ENCODE measurements at places on chromosomes 12 and 14.

- DNase-seq: no peak
Measured at GRCh38 chr14:89359477-89360222, 57.4 kb downstream of the FOXN3 start.

- no peak for DNase-seq
Measured at GRCh38 chr12:97047361-97047760, 140.3 kb downstream of the NEDD1 start.

- DNase-seq: peak; percentile 67
Measured at GRCh38 chr14:36020120-36021029, 156.1 kb downstream of the PTCSC3 start.

GRCh38 chr14:49250517-49250916, 335.7 kb downstream of the RPS29 start:
- no peak for DNase-seq

DNA sequence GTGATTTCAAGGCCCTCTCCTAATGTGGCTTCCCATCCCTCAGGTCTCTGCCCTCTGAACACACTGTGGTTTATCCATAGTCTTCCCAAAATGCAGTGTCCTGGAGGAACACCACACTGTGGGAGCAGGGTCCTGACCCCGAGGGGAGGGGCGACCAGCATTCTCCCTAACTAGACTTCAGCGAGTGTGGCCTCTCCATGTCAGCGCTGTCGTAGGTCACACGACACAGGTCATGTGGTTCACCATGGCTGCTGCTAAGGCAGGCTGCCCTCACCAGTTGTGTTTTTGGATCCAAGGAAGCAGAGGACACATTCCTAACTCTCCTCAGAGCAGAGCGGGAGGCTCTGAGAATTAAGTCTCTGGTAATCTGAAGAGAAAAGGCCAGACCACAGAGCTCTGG, 50.5 kb downstream of the SSH1 start:
- DNase-seq: no peak

- DNase-seq: no peak
Measured at GRCh38 chr12:12903642-12904609, 12.6 kb downstream of the GPRC5A start.

- DNase-seq: peak; percentile 56
Measured at GRCh38 chr12:121697093-121697698, 15.4 kb upstream of the TMEM120B start.

DNA sequence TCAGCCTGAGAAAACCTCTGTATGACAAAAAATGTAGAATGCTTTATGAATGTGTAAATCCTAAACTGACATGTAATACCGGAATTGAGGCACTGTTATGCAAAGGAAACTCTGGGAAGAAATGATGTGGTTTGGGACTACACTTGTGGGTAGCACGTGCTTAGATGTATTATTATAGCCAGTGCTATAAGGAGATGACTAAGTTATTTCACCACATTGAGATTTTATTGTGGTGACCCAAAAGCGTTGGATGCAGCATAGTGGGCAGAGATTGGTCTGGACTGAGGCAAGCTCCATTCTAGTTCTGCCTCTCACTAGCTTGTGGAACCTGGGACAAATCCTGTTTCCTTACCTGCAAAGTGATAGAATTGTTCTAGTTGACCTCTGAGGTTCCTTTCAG, 172.2 kb downstream of the SNAPC1 start:
- no peak for DNase-seq

- DNase-seq: no peak
Measured at GRCh38 chr12:93434256-93434865, 7.4 kb downstream of the UBE2N start.

GRCh38 chr14:59483363-59483762, 845 bp downstream of the L3HYPDH start:
- peak; percentile 57 for DNase-seq

DNA sequence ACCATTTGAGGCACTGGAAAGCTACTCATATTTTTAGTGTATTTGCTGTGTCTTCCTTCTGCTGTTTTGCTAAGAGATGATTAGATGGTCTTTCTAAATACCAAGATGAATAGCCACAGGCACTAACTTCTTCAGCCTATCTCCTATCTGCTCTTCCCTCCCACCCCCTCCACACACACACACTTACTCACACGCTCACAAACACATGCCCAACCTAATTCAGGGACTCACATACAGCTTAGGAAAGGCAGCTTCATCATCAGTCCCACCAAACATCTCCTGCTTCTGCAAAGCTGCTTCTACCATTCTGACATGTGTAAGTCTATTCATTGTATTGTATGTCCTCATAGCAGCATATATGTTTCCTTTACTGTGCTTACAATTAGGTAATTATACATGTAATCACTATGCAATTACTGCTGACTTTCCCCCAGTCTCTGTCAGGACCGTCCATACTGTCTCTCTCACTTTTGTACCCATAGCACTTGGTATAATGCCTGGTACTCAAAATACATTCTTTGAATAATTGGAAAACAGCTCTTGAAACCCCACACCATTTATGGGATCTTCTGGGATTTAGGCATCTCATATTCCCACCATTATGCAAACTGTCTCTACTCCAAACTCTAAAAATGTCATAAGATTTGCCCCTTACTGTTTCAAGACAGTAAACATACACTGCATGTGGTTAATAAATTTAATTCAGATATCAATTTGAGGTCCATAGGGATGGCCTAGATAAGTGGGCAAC, 83.3 kb upstream of the HIF1A start:
- DNase-seq: no peak

GRCh38 chr14:92673601-92674150, 74.8 kb downstream of the LGMN start:
- no peak for DNase-seq

DNA sequence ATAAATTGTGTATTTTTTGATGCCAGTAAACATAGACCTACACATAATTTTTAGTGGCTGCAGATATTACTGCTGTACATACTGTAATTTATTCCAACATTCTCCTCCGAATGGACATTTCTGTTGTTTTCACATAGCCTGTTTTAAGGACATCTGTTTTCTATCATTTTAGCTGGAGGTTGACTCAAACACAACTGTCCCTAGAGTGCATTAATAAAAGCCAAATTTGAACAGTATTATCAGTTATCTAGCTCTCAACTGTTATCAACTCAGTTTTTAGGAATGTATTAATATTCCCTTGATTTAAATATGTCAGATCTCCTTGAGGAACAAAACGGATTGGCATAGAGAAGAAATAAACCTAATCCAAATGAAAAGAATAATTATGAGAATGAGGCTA, 17.2 kb upstream of the PIWIL1 start:
- no peak for DNase-seq

GRCh38 chr14:106280876-106281275, 754.5 kb downstream of the TMEM121 start:
- no peak for DNase-seq

DNA sequence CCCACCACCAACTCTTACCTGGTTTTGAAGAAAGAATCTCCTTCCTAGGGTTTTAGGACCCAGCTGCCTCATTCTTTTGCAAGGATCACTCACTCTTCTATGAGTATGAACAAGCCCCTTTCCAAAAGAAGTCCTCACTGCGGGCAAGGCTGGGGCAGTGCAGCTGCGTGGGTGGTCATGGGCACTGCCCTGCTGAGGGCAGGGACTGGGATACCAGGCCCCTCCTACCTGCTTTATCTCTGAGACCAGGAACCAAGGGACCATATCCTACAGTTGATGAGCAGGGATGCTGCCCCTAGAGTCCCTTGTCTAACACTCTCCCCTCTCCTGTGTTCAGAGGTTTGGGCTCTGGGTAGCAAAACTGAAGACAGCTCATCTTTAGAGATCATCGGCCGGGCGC, 20.5 kb downstream of the HPD start:
- no peak for DNase-seq

GRCh38 chr12:109157986-109158385, 41.6 kb downstream of the ACACB start:
- no peak for DNase-seq

DNA sequence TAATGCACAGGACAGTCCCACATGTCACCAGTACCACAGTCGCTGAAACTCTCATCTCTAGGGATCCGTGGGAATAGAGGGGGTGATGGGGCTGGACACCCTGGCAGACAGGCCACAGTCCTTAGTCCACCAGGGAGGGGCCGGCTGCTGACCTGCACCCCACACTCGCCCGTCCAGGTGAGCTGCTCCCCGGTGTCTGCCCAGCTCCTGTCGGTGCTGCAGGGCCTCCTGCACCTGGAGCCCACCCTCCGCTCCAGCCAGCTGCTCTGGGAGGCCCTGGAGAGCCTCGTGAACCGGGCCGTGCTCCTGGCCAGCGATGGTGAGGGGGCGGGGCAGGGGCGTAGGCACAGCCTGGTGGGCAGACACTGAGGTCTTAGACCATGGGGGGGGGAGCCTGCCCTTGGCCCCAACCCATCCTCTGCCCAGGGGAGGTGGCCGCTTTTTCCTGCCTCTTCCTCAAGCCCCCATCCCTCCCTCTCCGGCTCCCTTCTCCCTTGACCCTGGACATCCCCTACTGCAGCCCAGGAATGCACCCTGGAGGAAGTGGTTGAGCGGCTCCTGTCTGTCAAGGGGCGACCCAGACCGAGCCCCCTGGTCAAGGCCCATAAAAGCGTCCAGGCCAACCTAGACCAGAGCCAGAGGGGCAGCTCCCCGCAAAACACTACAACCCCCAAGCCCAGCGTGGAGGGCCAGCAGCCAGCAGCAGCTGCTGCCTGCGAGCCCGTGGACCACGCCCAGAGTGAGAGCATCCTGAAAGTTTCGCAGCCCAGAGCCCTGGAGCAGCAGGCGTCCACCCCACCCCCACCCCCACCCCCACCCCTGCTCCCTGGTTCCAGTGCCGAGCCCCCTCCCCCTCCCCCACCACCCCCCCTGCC, 17.1 kb upstream of the ADSS1 start:
- no peak for DNase-seq

DNA sequence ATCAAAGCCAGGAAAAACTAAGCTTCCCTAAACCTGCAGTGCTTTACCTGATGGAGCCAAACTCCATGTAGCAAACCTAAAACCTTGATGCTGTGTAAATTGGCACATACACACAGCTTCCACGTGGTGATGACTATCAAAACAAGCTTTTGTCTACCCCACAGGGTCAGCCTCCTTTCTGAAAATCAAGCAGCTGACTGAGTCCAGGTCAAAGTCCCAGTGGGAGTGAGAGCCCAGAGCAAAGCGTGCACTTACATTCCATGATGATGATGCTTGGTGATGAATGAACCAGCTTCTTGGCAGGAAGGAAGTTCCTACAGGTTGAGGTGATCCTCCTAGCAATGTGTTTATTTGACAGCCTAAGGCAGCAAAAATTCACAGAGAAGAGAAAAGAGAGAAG, 630.0 kb upstream of the TBX3 start:
- DNase-seq: no peak

GRCh38 chr14:103121121-103121845, 2.0 kb upstream of the TNFAIP2 start:
- DNase-seq: no peak

GRCh38 chr14:104993306-104993705, 7.7 kb downstream of the CLBA1 start:
- no peak for DNase-seq

GRCh38 chr12:67456431-67456901, 187.3 kb downstream of the CAND1 start:
- peak; percentile 8 for DNase-seq

DNA sequence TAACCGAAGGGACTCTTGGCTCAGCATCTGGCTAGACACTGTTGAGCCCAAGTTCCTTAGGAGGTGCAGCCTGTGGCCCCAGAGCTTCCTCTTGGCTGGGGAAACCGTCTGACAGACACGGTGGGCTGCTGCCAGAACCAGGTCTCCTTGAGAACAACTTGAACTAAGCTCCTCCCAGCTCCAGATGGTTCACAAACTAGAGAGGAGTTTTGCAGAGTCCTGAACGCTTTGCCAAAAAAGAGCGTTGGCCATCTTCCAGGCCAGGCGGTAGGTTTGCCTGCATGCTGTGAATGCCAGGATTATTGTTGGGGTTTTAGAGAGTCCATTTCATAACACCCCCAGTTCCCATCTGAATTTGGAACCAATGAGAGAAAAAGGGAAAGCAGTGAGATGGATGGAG, 399.8 kb downstream of the RGS6 start:
- DNase-seq: peak; percentile 3

DNA sequence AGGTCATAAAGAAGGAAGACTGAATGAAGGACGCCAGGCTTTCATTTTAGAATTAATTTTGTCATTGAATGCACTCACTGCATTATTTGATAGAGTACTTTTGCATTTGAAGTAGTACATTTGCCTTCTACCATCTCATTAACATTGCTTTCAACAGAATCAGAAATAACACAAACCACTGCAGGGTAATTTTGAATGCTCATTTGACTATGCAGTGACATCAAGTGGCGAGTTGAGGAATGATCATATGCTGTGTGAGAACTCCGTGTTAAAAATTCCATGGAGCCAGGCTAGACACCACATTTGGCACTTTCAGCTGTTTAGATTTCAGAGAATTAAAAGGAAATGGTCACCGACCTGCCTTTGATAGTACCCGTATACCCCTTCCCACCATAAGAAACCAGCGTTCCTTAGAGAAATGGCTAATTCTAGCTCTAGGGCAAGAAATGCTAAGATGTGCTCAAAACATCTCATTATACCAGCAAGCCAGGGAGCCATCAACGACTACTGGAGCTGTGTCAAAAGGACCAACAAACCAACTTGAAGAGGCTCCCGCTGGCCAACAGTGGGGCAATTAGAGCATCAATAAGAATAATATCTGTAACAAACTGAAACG, 16.5 kb downstream of the HEBP1 start:
- DNase-seq: peak; percentile 78

DNA sequence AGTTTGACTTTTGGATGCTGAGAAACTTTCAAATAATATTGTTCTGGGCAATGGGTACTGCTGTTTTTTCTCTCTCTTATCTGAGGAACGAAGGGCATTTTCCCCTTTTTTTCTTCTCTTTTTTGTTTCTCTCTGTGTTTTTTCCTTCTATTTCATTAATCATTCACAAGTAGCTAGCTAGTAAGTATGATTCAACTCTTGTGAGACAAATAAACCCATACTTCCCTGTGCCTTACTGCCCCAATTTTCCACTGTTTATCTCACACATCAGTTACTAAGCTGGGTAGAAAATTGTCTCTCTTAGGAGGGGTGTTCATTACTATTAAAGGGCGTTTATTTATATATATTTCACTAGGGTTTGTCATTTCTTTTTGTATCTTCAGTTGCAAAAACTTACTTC, 437.6 kb downstream of the RERGL start:
- DNase-seq: no peak

DNA sequence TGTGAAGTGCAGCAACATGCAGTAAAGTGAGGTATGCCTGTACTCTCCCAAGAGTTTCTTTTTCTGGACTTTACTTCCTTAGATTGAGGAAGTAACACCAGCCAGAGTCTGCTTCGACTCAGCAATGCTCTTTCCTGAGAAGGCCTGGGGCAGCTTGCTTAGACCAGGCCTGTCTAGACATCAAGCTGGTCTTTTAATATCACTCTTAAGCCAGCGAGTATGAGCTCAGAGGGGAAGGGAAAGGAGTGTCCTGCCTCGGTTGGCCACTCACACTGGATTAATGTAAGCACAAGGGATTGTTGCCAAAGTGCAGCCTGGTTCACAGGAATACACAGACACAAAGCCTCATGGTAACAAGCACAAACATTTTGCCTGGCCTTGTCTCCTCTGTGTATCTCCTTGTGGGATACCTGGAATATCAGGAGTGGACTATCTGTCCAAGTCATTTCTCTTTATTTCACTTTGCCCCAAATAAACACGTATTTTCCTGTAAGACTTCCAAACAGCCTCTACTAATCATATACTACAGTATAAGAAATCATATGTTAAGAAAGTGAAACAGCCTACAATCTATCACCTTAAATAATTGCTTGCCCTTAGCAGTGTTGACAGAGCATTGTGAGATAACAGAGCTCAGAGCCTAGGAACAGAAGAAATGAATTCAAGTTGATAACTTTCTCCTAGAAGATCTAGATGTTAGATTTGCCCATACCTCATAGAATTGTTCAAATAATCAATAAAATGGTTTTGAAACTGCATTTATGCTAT, 121.2 kb upstream of the DAAM1 start:
- DNase-seq: no peak

- no peak for DNase-seq
Measured at GRCh38 chr14:21673718-21674117, at the start of gene OR4E1. Gene OR4E1, minus strand, starts transcription at chr14:21673818. Its CDS starts 2,883 bp downstream, at chr14:21670935.
